Left colon (tissue), 2 donors: ENCODE measurements at places on chromosomes 5 and 9. TPM values are rescaled to one million over a fixed set of nuclear protein-coding genes. Genes with fewer than 3 reads are reported as not detected.

DNA sequence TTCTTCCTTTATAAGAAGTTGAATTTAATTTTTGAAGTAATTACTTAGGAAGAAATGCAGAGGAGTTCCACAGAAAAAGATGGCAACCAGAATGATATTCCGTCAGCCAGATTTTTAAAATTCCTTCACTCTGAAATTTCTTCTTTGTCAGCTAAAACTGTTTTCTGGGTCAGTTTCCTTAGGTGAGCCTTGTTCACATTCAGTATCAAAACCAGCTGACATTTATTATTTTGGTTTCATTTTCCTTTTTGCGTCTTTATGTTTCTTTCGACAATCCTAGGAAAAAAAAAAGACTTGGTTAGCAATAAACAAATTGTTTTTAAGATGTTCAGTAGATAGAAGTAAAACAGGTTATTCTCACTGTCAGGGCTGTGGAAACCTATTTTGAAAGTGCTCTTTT is 4.1 kb upstream of the IARS1 start:
- no peak for DNase-seq

GRCh38 chr5:1167728-1168709 is 33.4 kb upstream of the SLC6A19 start:
- DNase-seq: peak; percentile 62

DNA sequence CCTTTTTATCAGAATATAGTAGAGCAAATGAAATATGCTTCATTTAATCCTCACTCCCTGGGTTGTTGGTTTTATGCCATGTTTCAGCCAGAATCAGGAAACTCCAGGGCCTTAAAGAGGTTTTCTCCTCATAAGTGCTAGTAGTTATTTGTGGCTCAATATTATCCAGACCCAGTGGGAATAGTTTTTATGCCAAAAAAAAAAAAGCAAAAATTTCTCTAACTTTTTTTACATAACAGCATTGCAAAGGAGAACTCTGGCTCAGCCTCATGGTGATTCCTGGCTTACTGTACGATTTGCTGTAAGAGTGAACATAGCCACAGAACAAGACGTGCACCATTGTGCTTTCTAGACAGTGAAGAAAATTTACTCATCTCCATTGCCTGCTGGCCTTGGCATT is 232.5 kb downstream of the PJA2 start:
- DNase-seq: no peak

GRCh38 chr9:7150153-7150890 is 392.5 kb downstream of the KDM4C start:
- peak; percentile 53 for DNase-seq

- DNase-seq: peak; percentile 15
These were observed 148.7 kb upstream of the COL5A1 start for GRCh38 chr9:134492721-134493460.

DNA sequence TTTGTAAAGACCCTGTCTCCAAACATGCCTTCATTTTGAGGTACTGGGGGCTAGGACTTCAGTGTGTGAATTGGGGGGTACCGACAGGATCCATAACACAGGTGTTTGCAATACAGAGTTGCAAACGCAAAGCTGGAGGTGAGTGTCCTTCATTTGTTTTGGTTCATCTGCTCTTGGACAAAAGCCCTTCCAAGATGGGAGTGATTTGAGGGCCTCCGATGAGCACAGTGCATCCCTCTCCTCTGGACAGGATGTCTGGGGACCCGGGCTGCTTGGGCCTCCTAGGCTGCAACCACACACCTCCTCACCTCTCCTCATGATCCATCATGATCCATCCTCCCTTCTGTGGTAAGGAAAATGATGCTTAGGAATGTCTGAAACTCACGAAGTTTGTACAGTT is 23.8 kb downstream of the FGD3 start:
- no peak for DNase-seq

- DNase-seq: no peak
These were observed 21.1 kb downstream of the RGS7BP start for GRCh38 chr5:64526734-64527439.

- DNase-seq: no peak
These were observed 32.0 kb upstream of the EXOC3 start for GRCh38 chr5:410911-411517.

DNA sequence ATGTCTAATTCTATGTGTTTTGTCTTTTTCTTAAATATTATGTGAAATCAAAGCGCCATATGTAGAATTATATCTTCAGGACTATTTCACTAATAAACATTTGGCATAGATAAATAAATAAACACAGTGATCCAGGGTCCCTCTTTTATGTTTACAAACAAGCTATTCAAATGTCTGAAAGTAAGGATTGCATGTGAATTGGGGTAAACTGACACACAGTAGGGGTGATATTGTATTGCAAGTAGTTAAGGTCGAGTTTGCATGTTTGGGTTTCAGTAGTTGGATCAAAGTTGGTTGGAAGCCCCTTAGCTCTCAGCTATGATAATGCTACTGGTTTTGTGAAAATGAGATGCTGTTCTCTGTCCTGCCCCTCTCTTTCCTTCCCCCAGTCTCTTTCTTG is 11.4 kb downstream of the ISL1 start:
- no peak for DNase-seq

Gene DEPDC1B
- total RNA-seq: 7.0 TPM

Gene CDH9
- not detected for total RNA-seq

Gene ROPN1L
- not detected for total RNA-seq

Gene FRRS1L
- total RNA-seq: 0.81 TPM

Gene ZNG1C
- 26.7 TPM for total RNA-seq

Gene GADD45G
- total RNA-seq: 13.9 TPM
